H4 (cell line): ENCODE measurements at places on chromosomes 1 and 21. TPM values are rescaled to one million over a fixed set of nuclear protein-coding genes. Genes with fewer than 3 reads are reported as not detected.
A peak's percentile ranks its signal among the peaks of the same experiment; 100 is the strongest.

Gene CRABP2
- total RNA-seq: 0.95 and 3.8 TPM in 2 replicates

DNA sequence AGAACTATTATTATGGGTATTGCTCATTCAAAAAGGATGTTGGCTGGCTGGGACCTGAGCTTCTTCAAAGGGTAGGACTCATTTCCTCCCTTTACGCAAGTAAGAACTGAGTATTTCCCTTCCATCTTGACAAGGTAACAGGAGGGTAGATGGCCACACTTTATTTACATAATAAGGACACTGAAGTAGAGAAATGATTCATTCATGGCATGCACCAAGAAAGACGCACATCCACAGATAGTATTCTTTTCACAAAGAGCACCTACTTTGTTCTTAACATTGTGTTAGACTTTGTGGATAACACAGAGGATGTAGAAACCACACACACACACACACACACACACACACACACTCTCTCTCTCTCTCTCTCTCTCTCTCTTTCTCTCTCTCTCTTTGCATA lies 82.9 kb downstream of the FAM78B start:
- no peak for DNase-seq

GRCh38 chr1:208251911-208252835 lies 8.0 kb upstream of the PLXNA2 start:
- DNase-seq: no peak

DNA sequence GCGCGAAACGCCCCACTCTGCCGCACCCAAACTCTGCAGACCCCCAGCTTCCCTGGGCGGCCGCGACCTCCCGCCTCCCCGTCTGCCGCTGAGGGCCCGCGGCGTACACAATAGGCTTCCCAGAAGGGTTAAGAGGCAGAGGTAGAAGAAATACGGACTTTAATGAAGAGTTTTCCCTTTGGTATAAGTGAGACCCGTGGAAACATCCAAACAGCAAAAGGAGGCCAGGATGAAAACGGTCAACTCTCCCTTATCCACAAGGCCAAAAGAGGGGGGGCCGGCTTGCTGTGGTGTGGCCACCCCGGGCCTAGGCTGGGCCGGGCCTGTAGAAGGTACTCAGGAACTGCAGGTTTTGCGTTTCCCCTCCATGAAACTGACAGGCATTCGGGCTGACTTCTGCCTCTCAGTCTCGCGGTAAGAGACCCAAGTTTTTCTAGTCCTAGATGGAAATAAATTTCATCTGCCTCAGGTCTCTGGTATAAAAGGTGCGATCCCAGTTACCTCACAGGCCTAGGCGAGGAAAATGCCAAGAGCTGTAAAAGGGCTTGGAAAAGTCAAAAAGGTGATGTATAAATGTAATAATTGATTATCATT lies 671 bp upstream of the PYGO2 start:
- no peak for DNase-seq

GRCh38 chr1:62897788-62898187 lies 113.9 kb downstream of the ATG4C start:
- DNase-seq: no peak

- no peak for DNase-seq
Observed at GRCh38 chr1:245396615-245397014, 241.8 kb downstream of the KIF26B start.

Gene ANGPTL3
- total RNA-seq: not detected in 2 replicates

DNA sequence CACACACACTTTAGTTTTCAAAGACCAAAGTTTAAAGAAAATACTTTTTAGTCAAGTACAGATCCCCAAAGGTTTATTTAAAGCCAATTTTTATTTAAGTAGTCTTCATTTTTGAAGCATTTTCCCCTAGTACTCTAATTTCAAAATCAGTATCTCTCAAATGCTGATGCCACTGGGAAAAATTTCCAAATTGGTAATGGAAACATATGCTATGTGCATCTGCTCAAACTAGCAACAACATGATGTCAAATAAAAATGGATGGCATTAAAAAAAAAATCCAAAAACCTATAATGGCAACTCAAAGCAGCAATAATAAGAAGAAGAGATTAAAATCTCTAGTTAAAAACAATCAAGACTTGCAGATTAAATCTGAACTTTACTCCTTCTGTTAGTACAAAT lies 58.6 kb downstream of the ZNHIT6 start:
- DNase-seq: no peak

Gene GBP7
- not detected in 2 replicates for total RNA-seq

- DNase-seq: no peak
Observed at GRCh38 chr1:40717955-40718354, 26.5 kb downstream of the NFYC start.

GRCh38 chr1:92623187-92623778 lies 136.6 kb upstream of the GFI1 start:
- no peak for DNase-seq

GRCh38 chr1:212862111-212862690 lies 4.1 kb downstream of the FLVCR1 start:
- no peak for DNase-seq

Gene F13B
- total RNA-seq: not detected in 2 replicates

DNA sequence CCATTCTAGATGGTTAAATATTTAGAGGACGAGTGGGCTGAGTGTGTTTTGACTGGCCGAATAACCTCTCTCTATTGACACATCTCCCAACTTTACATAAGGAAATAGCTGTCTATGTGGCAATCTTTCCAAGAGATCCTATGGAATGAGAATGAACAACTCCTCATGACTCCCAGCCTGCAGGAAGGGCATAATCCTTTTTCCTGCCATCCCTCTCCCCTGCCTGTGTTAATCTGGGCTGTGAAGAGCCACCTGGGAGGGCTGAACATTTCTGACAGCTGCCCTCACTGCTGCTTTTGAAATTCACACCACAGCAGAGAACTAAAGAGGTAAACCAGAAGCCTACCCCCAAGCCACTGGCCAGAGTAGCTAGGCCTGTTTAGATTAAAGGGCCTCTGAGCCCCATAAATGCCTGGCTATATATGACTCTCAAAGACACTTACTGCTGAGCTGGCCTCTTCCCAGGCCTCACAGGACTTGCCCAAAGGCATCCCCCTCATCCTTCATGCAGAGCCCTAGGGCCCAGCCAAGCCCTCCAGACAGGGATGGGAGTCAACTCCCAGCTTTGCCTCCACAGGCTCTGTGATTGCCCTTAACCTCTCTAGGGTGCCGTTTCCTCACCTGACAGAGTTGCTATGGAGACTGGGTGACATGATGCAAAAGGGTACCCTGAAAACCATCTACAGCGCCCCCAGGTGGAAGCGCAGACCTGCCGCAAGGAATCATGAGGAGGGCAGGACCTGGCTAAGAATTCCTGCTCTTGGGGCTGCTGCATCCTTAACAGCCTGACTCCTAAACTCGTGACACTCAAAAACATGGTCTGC lies 42.0 kb upstream of the LDLRAP1 start:
- no peak for DNase-seq

Gene TOMM40L
- total RNA-seq: 7.1 and 8.5 TPM in 2 replicates

GRCh38 chr1:91400133-91400725 lies 4.4 kb downstream of the HFM1 start:
- DNase-seq: peak; percentile 6

GRCh38 chr1:64265141-64265540 lies 61.7 kb downstream of the UBE2U start:
- DNase-seq: no peak

- no peak for DNase-seq
Observed at GRCh38 chr1:40766560-40766959, 17.0 kb upstream of the KCNQ4 start.

- DNase-seq: no peak
Observed at GRCh38 chr1:2113620-2114135, 63.5 kb downstream of the PRKCZ start.

- no peak for DNase-seq
Observed at GRCh38 chr1:54465351-54465811, 59.2 kb upstream of the SSBP3 start.

GRCh38 chr21:43188592-43189210 lies 19.9 kb downstream of the CRYAA start:
- no peak for DNase-seq

Gene FABP3
- not detected in 2 replicates for total RNA-seq

DNA sequence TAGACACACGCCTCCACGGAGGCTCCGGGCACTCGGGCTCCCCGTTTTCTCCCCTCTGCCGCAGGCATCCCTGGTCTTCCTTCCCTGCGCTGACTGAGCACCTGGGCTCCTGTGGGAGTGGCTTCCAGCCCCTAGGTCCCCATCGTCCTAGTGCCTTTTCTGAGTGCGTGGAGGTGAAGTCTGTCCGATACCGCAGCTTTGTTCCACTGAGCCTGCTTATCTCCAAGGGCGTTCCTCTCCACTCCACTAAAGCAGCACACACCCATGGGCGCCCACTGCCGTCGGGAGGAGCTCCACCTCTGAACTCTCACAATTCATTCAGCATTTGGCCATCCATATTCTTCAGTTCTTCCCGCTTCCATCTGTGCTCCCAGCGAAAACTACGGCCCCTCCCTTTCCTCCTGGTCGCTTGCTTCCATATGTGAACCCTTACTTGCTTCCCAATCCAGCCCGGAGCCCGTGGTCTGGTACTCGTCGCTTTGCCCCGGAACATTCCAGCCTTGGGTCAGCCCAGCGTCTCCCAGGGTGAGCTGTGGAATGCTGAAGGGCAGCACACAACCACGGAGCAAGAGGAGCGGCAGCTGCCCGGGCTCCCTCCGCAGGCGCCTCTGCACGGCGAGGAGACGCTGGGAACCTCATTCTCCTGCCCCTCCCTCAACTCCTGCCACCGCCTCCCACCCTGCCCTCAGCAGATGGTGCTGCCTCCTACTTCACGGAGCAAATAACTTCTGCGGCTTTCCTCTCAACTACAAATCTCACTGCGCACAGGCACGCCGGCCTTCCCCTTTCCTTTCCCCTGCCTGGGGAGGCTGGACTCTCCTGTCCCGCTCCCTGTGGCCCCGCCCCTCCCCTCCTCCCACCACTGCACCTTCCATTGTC lies 27.5 kb downstream of the ATP8B2 start:
- DNase-seq: no peak

DNA sequence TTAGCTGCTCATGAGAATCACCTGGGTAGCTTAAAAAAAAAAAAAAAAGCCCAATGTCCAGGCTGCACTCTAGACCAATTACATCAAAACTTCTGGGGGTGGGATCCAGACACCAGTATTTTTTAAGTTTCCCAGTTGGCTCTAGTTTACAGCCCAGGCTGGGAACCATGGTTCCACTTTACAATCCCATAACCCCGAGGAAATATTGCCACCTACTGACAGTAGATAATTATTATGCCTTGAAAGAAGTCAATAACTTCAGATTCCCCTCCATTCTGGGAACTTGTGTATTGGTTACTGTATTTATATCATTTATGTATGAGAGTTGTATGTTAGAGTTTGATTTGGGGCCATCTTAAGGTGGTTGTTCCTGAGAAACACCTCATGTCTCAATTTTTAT lies 100.2 kb downstream of the SPATA46 start:
- DNase-seq: peak; percentile 26

DNA sequence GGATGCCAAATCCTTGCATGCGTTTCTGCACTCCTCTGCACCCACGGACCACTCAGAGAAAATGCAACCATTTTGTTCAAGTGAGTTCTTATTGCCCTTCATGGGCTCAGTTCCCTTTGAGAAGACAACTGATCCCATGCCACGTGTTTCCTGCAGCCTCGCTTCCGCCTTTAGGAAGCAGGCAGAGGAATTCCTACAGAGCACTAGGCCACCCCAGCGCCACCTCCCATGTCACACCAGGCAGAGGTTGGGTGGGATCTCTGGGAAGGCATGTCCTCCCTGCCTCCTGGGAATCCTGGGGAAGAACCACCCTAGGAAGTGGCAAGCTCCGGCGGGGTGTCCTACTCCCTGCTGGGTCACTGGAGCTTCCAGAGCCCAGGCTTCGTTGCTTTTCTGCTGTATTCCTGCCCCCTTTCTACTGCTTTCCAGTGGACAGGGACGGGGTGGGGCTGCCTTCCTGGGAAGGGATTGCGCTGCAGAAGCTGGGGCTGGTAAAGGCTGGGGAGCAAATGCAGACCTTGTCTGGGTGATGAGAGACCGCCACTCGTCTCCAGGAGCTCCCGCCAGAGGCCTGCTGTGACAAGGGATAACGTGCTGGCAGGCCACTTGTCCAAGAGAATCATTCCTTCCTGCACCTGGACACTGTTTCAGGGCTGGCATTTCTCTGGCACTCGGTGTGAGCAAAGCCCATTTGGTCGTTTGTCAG lies 478.2 kb upstream of the VAMP3 start:
- DNase-seq: no peak

GRCh38 chr1:192914092-192914491 lies 105.3 kb downstream of the RGS2 start:
- DNase-seq: no peak

Gene ANKRD35
- total RNA-seq: not detected in 2 replicates

DNA sequence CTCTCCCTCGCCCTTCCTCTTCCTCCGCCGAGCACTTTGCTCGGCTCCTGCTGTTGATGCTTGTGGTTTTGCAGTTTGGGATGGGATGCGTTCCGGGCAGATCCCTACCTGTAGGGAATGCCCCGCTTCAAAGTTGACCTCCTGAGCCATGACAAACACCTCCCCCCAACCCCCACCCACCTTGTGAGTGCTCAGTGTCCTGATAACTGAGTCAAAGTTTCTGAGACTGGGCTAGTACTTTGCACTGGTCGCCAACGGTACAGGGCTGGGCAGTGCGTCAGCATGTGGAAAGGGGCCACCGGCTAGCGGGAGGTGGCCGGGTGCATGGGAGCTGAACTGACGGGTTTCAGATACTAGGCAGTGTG lies 771 bp downstream of the RABGAP1L start:
- peak; percentile 15 for DNase-seq

DNA sequence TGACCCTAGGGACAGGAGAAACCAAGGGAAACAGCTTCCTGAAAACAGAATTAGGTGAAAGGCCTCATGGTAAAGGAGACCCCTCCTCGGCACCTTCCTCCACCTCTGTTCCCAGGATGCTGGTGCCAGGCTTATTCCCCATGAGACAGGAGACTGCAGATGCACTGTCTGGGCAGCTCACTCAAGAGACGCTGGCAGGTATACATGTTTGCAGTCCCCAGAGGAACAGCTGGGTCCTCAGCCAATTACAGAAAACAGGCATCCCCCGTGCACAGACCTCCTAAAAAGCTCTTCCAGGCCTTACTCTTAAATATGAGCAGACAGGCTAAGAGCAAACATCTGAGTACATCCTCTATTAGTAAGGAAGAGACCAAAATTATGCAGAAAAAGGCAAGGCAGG lies 6.5 kb downstream of the CCSAP start:
- DNase-seq: no peak

GRCh38 chr21:26753822-26754221 lies 91.4 kb downstream of the ADAMTS1 start:
- no peak for DNase-seq

GRCh38 chr1:234731569-234732085 lies 121.6 kb upstream of the IRF2BP2 start:
- DNase-seq: no peak

Gene FAM229A
- 0.12 and 0.16 TPM in 2 replicates for total RNA-seq

Gene MROH7
- not detected in 2 replicates for total RNA-seq

DNA sequence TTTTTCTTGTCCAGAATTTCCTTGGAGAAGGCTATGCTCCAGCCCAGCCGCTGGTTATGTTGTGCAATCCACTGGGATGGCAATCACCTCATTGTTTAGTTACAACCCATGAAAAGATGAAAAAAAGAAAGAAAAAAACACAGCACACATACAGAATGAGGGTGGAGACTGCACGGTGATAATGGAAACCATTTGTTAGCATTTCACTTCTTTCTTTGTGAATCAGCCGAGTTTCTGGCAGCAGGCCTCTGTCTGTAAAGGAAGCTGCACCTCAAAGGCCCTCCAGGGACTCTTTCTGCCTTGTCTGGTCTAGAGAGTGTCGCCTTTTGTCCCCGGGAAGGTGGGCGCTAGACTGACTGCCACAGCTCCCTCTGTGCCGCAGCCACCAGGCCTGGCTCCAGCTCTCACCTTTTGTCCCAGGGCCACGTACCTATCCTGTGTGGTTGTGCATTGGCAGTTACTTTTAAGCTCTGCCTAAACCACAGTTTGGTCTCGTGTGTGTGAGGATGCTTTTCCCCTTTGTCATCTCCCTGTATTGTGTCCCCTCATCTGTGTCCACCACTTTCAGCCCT lies 35.6 kb downstream of the NGF start:
- DNase-seq: peak; percentile 48
